D341Med (cell line): ENCODE measurements at places on chromosomes 13 and 19.

GRCh38 chr19:16627193-16627927, 644 bp downstream of the MED26 start:
- peak; percentile 49 for DNase-seq

DNA sequence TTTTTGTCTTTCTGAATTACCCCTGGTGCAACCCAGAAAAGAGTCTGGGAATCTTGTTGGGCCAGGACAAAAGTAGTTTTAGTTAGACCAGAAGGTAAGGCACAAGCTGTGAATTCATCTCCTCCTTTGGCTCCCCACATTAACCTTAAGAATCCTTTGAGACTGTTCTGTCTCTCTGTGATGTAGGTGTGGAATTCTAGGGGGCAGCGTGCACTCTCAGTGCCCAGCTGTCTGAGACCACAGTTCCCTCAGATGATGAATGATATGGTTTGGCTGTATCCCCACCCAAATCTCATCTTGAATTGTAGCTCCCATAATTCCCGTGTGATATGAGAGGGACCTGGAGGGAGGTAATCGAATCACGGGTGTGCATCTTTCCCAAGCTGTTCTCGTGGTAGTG, 43.9 kb downstream of the ZNF506 start:
- no peak for DNase-seq

DNA sequence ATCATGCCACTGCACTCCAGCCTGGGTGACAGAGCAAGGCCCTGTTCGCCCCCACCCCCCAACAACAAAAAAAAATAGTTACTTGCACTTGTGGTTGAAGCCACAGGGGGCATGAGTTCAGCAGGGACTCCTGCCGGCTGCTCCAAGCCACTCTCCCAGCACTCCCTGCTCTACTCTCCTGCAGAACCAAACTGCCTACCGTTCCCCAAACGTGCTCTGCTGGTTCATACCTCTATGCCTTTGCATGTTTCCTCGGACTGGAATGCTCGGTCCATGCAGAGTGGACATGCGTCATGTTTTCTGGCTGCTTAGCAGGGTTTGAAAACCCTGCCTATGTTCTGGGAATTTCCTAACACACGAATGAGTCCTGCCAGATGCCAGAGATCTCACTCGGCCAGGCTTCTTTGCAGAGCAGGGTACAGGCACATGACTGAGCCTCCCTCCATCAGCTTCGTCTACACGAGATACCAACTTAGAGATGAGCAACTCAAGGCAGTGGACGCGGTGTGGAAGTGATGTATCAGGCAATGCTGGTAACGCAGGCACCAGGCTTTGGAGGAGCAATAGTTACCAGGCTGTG, 8.5 kb upstream of the SLC25A15 start:
- DNase-seq: no peak

DNA sequence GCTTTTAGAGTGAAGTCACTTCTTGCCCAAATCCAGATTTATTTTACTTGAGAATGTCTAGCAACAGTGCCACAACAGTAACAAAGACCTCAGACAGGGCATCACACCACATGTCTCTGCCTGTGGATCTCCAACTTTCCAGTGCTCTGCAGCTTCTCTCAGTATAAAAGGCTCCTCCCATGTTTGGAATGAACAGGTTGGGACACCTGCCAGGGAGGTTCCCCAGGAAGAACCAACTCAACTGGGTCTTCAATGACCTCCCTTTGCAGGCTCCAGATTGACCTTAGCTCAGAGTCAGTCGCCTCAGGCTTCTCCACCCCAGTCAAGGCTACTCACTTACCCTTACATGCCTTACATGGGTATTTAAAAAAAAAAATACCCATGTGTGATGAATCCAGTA, 3.4 kb downstream of the ZNF823 start:
- no peak for DNase-seq

DNA sequence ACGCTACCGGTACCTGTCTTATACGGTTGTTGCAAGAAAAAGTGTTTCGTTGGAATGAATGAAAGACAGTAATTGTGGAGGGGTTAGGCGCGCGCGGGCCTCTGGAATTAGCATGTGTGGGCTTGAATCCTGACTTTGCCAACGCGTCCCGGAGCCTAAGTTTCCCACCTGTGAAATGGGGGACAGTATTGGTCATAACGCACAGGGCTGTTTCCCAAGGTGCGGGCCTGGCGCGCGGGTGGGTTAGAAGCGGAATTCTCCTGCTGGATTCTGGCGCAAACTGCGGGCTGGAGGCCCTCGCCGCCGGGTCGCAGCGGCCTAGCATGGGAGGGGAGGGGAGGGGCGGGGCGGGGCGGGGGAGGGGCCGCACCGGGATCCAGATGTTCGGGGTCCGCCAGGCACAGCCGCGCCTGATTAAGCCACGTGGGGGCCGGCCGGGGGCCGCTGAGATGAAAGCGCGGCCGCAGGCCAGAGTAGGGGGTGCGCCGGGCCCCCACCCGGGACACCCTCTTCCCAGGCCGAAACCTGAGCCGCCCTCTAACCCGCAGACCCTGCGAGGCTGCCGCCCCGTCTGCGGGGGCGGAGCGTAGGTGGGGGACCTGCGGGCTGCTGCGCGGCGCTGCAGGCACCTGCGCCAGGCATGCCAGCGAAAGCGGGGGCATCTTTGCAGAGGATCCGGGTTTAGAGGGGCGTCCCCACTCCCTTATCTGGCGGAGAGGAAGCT, 1.2 kb upstream of the TMEM59L start:
- DNase-seq: no peak

DNA sequence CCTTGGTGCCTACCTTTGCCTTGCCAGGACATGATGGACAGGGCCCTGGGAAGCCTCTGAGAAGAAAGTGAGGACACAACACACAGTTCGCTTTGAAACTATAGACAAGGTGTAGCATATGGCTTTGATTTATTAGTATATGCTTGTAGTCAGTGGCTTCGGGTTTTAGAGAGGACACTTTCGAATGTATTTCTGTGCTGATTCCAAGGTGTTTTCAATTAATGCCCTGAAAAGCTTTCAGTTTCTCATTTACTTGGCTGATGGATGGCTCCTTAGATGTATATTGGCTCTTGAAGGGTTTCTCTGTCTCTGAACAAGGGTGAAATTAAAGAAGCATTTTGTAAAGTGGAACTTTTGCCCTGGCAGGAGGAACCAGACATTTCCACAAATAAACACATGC, 106.9 kb downstream of the POSTN start:
- DNase-seq: no peak

- no peak for DNase-seq
These were observed 316.0 kb downstream of the FOXO1 start for GRCh38 chr13:40350283-40350992.

- DNase-seq: no peak
These were observed 39.2 kb downstream of the TNFRSF19 start for GRCh38 chr13:23609414-23609760.

GRCh38 chr13:43444081-43444480, 342.7 kb downstream of the ENOX1 start:
- DNase-seq: no peak

- DNase-seq: no peak
These were observed 575 bp downstream of the SHFL start for GRCh38 chr19:10086591-10087192.

GRCh38 chr13:31670831-31671617, 68.3 kb upstream of the RXFP2 start:
- no peak for DNase-seq

DNA sequence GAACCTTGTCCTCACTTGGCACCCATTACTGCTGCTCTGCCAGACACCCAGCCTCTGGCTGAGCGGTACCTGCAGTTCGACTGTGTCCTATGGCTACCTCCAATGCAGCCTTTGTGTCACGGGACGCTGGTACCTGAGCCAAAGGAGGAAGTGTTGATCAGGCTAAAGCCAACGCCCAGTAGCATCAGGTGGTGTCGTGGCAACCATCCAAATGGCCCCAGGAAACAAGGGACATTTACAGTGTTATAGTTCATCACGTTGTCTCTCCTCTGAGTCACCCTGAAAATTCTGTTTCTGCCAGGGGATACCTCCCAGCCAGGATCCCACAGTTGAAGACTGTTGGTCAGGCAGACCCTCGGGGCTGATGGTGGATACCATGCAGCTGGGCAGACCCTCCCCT, 10.1 kb downstream of the RHPN2 start:
- DNase-seq: no peak

DNA sequence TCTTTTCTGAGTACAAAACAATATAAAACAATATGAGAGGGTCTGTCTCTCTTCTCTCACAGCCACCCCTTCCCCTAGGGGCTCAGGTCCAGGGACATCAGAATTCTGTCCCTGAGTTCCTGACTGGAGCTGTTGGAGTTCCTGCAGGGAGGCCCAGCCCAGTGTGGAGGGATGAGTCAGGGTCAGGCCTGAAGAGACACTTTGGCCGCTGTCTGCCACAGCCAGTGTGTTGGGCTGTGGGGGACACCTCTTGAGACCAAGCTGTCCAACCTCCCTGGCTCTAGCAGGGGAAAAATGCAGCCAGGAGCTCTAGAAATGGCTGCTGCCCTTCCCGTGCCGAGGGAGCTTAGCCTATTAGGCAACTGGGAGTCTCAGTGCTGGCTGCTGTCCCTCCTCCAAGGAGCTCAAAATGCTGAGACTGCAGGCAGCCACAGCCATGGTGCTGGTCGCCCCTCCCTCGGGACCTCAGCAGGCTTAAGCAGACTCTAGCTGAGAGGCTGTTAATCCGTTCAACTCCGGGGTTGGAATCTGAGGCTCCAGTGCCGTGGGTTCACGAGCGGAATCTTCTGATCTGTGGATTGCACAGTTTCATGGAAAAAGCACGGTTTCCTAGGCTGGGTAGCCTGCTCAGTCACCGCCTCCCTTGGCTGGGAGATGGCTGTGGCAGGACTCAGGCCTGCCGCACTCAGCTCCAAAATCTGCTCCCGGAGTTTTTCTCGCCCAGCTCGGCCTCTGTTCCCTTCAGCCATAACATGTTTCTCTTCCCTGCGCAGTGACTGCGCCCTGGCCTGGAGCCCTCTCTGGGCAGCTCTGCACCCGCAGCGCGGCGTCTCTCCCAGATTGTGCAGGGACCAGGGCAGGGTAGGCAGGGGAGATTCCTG, 3.8 kb upstream of the ZNF626 start:
- DNase-seq: peak; percentile 88

GRCh38 chr13:34571716-34572115, 370.4 kb upstream of the NBEA start:
- no peak for DNase-seq

DNA sequence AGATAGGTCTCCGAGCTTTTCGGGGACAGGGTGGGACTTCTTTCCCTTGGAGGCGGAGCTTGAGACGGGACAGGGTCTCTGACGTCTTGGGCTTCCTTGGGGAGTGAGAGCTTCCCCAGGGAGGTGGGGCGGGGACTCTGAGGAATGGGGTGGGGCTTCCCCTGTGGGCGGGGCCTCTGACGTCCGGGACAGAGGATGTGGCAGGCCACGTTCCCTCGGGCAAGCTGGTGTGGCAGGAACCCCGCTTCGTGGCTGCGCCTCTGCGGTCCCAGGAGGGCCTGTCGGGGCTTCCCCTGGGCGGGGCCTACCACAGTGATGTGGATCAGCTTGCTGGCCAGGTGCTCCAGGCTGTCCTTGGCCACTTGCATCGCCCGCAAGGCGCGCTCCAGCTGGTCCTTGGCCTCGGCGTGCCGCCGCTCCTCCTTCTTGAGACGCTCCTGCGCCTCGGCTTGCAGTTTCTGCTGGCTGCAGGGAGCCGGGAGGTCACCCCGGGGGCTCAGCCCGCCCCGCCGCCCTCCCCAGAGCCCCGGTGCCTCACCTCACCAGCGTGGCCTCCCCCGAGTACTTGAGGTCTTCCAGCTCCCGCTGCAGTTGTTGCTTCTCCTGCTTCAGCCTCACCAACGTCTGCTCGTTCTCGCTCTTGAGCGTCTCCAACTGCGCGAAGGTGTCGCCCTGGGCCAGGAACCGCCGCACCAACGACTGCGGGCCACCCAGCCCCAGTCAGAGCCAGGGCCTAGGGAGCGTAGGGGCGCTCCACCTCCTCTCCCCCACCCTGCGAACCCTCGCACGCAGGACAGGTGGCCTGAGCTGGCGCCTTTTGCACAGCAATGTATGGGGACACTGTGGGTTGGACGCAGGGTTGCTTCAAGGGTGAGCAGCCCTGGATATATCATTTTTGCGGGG, 3.3 kb upstream of the RGL3 start:
- DNase-seq: no peak

DNA sequence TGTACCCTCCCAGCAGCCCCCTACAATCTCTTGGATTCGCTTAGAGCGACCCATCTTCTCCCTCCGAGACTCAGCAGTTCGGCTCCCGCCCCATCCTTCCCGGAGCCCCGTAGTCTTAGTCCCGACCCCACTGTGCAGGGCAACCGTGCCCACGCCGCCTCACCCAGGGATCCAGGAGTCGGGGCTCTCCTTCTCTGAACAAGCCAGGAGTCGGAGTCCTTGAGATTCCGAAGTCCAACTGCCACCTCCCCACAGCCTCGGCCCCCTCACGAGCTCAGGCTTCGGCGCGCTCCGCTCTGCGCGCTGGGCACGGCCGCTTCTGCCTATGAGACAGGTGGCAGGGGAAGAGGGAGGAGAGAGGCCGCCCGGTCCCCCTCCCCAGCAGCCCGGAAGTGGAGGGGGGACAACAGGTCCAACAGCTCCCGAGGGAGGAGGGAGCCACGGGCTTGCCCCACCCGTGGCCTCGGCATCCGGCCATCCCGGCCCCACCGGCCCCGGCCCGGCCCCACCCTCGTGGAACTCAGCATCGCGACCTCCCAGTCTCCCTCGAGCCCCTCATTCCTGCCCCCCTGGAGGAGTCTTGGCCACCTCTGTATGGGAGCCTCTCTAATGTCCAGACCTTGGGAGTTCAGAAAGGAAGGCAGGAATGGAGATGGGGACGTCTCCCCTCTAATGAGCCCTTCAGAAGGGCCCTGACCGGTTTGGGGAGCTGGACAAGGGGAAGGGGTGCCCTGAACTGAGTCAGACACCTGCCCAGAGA, at the start of gene PHLDB3:
Gene PHLDB3 (minus strand): TSS at position 321 of the 760 bp plus-strand sequence. CDS start 628 bp downstream, outside the sequence.
- no peak for DNase-seq

DNA sequence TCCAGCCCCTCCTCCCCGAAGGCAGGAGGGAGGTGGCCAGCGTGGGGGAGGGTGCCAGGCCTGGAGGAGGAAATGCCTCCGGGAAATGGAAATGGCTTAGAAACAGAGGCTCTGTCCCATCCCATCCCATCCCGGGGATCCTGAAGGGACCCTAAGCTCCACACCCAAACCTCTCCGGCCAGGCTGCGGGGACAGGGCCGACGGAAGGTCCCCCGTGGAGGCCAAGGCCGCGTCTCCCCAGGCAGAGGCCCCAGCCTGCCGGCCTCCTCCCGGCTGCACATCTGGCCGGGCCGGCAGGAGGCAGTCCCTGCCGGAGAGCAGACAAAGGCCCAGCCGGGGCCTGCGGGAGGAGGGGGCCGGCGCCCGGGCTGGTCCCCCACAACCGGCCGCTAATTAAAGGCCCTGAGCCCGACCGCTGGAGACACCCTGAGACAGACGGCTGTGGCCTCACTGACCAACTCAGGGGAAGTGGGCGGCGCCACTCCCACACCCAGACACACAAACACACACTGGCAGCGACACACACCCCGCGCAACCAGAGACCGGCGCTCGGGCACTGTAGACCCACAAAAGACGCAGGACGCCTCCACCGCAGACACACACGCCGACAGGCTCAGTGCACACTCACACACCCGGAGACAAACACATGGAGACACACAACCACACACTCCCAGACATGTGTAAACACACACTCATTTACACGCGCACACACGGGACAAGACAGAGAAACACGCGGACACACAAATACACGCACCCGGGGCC, 1.1 kb downstream of the ADAMTS10 start:
- DNase-seq: no peak
